ENCODE measurements at places on chromosomes 1 and 21. TPM values are rescaled to one million over a fixed set of nuclear protein-coding genes. Genes with fewer than 3 reads are reported as not detected.

TPTE gene
- not detected for total RNA-seq

OR2T2 gene
- total RNA-seq: 0.31 TPM

CEP350 gene
- total RNA-seq: 60.5 TPM

S1PR1 gene
- total RNA-seq: 31.1 TPM

RAB25 gene
- 284 TPM for total RNA-seq

TLCD4 gene
- 6.0 TPM for total RNA-seq

OXCT2 gene
- 10.1 TPM for total RNA-seq

SLC25A33 gene
- total RNA-seq: 2.3 TPM

DIO1 gene
- not detected for total RNA-seq

ZNF593OS gene
- not detected for total RNA-seq

Data from suprapubic skin (tissue), 4 donors.